CD4-positive, alpha-beta T cell treated with Interleukin-17A for 4 hours (primary cell): ENCODE measurements at places on chromosomes 11 and 22.

DNA sequence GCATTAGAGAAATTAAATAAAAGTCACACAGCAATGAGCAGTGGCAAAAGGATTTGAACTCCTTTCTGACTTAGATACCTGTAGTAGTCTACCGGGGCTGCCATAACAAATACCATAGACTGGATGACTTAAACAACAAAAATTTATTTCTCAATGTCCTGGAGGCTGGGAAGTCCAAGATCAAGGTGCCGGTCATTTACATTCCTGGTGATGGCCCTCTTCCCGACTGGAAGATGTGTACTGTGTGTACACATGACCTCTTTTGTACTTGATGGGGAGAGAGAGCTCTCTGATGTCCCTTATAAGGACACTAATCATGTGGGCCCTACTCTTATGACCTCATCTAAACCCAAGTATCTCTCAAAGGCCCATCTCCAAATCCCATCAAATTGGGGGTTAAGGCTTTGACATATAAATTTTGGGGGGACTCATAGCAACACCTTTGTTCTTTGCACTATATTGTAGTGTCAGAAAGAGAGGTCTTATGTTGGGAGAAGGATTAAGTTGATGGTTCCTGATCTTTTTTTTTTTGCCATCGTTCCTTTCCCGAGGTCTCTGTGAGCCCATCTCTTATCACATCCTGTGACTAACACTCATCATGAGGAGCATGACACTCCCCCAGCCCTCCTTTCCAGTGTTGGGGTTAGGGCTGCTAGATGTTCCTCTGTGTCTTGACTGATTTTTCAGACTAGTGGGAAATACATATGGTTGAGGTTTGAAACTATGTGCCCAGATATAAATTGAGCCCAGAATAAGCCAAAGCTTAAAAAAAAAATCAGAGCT is 104.3 kb downstream of the TRAF6 start:
- DNase-seq, result no peak

GRCh38 chr11:124865902-124866851 is 945 bp downstream of the ROBO3 start:
- peak; percentile 65 for DNase-seq

DNA sequence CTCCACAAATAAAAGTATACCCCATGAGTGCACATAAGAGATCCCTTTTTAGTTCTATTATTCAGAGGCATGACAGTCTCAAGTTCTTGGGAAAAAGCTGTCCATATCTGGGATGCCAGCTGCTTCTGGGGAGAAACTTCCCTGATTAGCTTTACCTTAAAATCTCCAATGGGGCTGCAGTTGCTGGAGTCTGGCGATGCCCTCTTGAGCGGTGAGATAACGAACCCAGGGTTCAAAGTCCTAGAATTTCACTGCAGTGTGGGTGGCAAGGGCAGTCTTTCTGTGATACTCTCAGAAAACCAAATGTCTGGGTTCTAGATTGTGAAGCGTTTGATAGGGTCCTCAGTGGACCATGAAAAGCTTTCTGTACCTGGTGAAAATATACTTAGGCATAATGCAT is 7.4 kb upstream of the PRR33 start:
- DNase-seq, result no peak

- no peak for DNase-seq
Measured at GRCh38 chr11:98434296-98434695, 586.5 kb upstream of the CNTN5 start.

DNA sequence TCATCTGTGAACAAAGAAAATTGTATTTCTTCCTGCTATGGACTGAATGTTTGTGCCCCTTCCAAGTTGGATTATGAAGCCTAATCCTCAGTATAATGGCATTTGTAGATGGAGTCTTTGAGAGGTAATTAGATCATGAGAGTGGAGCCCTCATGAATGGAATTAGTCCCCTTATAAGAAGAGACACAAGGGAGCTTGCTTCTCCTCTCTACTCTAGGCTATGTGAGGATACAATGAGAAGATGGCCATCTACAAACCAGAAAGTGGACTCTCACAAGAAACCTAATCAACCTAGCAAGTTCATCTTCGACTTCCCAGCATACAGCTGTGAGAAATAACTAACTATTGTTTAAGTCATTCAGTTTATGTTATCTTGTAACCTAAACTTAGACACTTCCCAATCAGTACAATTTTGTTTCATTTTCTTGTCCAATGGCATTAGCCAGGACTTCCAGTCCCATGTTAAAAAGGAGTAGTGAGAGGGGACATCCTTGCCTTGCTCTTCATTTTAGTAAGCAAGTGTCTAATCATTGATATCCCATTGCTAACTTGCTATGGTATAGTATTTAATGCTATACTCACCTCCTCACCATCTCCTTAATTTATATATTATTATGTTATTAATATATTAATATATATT is 45.7 kb downstream of the PDGFD start:
- DNase-seq, result no peak

- DNase-seq, result no peak
Measured at GRCh38 chr11:33997584-33998251, 53.8 kb upstream of the CAPRIN1 start.

DNA sequence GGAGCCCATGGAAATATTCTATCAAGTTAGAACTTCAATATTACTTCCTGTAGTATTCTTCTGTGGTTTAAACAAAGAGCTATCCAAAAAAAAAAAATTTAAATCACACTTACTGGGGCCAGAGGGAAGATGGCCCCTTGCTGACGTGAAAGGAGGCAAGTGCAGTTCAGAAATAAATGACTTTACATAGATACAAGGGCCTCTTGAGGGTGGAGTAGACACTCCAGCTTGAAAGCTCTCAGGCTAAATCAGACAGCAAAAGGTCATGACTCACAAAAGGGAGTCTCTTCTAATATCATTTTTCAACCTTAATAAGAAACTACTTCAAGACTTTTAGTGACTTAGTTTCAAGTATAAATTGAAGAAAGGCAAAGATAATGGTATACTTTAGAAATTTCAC is 1160.3 kb downstream of the FAM181B start:
- no peak for DNase-seq

- DNase-seq, result no peak
Measured at GRCh38 chr11:66548774-66549630, 2.3 kb downstream of the ACTN3 start.

DNA sequence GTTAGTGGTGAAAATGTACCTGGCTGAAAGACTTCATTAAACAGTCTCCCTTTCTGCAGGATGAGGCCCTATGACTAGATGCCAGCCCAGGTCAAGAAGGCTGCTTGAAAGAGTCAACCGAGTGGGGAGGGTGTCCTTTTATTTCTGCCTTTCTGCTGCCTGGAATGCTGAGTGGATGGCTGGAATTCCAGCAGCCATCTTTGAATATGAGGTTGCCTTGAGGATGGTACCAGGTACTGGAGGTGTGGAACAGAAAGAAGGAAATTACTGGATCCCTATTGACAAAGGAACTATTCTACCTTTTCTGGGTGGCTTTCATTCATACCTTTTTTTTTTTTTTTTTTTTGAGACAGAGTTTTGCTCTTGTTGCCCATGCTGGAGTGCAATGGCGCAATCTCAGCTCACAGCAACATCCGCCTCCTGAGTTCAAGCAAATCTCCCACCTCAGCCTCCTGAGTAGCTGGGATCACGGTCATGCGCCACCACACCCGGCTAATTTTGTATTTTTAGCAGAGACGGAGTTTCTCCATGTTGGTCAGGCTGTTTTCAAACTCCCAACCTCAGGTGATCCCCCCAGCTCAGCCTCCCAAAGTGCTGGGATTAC is 107.3 kb downstream of the RPS6KA4 start:
- DNase-seq, result no peak

DNA sequence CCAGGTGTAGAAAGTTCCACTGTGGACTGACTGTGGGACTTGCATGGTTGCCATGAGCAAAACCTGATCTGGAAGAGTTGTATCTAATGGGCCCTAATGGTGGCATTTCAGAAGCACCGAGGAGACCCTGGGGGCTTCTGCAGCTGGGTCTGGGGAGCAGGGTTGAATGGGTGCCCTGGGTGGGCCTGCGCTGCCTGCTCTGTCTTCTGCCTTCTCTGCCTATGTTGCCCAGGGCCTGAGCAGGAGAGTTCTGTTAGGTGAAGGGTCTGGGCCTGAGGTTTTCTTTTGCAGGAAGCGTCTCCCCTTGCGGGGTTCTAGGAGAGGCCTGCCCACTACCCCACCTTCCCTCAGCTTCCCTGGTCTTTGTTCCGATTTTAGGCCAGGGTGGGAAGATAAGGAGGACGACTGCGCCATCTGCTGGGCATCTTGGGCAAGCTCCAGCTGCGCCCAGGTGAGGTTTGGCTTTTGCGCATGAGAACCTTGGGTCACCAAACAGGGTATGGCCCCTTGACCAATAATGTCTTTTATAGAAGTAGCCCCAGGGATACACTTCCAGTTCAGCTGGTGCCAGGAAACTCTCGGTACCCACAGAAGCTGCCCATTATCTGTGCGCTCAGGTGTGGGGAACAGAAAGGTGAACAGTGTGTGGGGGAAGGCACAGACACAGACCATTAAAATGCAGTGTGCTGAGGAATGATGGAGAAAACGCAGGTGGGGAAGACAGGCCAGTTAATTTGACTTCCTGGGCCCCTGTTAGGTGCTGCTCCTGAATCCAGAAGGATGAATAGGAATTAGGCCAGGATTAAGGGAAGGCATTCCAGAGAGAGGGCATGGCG is 23.2 kb downstream of the COMMD9 start:
- peak; percentile 66 for DNase-seq

GRCh38 chr11:116702772-116703385 is 69.9 kb downstream of the BUD13 start:
- DNase-seq, result no peak

GRCh38 chr22:27133681-27134314 is 476.4 kb downstream of the MIAT start:
- DNase-seq, result no peak

GRCh38 chr22:45533703-45534102 is 31.0 kb downstream of the FBLN1 start:
- no peak for DNase-seq

- no peak for DNase-seq
Measured at GRCh38 chr11:27215471-27216269, 147.3 kb downstream of the CCDC34 start.

DNA sequence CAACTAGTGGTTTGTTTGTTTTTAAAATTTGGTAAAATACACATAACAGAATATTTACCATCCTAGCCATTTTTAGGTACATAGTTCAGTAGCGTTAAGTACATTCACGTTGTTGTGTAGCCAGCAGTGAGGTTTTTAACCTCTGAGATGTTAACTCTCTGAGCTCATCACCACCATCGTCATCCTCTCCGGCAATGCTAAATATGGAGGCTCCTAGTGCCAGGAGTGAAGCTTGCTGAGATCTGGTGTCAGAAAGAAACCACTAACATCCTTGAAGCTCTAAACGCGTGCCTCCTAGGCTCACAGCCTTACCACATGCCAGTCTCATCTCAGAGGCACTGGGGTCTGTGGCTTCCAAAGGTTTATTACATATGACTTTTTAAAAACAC is 330.2 kb upstream of the B3GAT1 start:
- no peak for DNase-seq

DNA sequence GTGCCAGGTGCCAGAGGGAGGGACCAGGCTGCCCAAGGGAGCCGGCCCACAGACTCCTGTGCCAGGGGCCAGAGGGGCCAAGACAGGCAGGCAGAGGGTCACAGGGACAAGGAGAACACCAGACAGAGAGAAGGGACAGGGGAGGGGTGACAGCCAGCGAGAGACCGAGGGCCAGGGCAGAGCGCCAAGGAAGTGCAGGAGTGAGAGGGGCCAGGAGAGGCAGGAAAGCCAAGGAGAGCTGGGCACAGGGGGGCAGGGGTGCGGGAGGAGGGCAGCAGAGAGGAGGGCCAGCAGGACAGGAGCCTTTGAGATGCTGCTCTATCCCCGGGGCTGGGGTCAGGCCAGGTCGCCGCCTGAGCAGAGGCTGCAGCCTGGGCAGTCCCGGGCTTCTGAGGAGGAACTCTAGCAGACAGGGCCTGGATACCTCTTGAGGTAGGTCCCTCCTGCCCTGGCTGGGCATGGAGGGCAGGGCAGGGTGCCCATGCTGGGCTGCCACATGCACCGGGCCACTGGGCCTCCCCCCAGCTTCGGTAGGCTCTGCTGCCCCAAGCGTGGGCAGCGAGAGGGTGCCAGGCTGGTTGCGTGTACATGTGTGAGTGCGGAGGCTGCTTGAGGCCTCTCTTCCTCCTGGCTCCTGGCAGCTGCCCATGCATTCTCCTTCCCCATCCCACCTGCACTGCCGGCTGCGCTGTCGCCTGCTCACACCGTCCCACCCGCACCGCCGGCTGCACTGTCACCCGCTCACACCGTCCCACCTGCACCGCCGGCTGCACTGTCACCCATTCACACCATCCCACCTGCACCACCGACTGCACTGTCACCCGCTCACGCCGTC is 12.2 kb downstream of the LSP1 start:
- DNase-seq, result no peak

DNA sequence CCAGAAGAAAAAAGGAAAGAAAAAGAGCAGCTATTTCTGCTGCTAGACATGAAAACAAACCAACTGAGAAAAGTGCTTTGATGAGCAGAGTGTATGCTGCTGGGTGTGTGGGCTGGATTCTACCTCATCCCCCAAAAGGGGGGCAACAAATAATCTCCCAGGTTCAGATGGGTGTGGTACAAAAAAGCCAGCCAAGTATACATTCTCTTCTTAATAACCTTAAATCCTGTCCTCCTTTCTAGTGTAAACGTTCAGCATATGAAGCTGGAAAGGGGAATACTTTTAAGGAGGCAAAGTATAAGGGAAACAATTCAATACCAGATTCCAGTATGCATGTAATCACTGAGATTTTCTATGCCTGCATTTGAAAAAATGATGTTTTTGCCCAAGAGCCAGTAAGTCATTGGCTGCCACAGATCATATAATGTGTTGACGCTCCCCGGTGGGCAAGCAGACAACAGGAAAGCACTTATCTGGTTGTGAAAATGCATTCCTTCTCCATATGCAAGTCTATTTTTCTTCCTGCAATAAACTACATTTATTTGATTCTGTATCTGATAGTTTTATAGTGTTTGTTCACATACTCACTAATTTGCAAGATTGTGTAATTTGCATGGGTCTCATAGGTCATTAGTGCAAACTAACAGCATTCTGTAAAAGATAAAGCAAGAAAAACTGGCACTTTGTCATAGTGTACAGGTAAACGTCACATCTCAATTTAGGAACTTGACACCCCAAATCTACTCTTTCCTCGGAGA is 201.1 kb downstream of the CADM1 start:
- DNase-seq, result no peak

DNA sequence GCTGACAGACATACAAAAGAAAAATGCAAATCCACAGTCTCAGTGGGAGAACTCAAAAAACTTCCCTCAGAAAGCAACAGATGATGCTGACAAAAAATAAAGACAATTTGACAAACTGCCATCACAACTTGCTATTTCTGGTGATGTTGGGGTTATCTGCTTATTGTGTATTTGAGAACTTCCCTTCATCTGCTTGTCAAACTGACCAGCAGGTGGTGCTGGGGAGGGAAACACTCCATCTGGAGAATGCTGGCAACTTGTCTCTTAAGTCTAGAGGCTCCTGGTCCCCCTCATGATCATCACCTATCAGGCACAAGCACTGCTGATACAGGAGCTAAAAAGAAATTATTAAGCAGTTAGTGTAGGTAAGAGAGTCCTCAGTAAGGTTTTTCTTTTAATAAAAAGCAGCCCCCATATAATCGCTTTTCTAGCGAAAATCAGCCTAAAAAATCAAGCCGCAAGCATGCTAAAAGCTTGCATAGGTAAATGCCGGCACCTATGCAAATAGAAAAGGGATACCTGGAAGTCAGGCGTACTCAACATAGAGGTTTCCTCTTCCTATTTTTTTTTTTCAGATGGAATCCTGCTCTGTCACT is 9.8 kb upstream of the FAM111B start:
- peak; percentile 78 for DNase-seq
